Stimulated activated CD4-positive, alpha-beta T cell treated with anti-CD3 and anti-CD28 coated beads, Interleukin-12 subunit alpha, Interleukin-12 subunit beta, amount 100 ng/mL, for 48 hours (primary cell): ENCODE measurements at places on chromosomes 1 and 21.

DNA sequence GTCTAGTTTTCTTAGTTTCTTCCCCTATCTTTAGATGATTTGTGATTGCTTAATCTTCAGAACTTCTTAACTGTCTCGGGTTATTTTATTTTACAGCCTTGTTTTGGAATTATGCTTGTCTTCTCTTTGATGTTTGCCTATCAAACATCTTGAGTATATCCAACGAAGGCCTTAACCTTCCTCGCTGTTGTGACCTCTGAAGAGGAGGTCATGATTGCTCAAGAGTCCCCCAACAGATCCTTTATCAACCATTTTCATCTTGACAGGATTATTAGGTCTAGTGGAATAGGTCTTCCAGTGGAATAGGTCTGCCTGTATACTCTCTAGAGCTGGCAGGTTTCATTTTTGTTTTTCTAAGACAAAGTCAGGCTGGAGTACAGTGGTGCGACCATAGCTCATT is 45.7 kb downstream of the UBE4B start:
- no peak for DNase-seq

GRCh38 chr1:241130881-241131280 is 226.1 kb downstream of the RGS7 start:
- DNase-seq, result no peak

DNA sequence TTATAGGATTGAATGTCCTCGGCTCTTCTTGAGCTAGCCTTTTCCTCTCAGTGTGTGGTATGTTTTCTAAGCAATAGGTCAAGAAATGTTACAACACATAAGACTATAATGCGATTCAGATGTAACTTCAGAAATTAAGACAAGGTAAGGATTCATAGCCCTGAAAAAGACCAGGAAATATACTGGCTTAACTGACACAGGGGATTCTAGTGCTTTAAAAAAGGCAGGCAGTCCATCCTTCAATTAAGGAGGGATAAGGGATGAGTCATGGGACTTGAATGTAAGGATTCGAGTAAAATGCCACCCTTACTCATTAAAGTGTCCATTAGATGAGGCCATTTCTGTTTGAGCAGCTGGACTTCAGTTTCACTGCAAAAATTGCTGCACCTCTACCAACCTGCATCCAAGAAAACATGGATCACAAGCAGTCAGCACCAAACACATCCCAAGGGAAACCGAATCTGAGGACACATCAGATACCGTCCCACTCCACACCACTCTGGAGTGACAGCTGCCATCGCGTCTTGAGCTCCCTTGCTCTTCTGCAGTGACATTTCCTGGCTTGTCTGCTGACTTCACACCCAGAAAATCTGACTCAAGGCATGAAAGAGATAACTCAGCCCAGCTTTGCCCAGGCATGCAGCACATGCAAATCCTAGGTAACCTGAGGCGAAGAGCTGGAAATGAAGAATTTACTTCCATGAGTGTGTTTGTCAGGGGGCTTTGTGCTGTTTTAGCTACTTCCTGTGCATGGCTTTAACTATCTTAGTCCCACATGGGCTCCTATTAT is 37.8 kb downstream of the NGF start:
- no peak for DNase-seq

- no peak for DNase-seq
Measured at GRCh38 chr1:85047472-85048295, 616 bp downstream of the MCOLN3 start.

- DNase-seq, result no peak
Measured at GRCh38 chr21:21085206-21085605, 87.0 kb downstream of the NCAM2 start.

- DNase-seq, result no peak
Measured at GRCh38 chr1:211830055-211830327, 572 bp downstream of the LPGAT1 start.

DNA sequence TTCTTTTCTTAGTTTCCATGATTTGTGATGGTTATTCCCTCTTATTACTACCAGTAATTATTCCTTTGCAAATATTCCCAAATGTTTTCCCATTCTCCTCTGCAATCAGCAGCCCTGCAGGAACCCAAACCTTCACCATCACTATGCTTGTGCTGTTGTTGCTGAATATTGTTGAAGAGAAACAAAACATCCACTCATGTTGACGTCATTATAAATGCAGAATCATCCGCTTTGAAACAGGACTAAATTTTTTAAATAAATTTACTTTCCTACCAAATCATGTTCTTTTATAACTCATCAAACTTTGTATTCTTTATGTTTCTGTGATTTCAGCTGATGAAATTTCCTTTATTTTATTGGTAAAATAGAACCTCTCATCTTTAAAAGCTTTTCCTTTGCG is 787.0 kb upstream of the B3GALT2 start:
- DNase-seq, result no peak

DNA sequence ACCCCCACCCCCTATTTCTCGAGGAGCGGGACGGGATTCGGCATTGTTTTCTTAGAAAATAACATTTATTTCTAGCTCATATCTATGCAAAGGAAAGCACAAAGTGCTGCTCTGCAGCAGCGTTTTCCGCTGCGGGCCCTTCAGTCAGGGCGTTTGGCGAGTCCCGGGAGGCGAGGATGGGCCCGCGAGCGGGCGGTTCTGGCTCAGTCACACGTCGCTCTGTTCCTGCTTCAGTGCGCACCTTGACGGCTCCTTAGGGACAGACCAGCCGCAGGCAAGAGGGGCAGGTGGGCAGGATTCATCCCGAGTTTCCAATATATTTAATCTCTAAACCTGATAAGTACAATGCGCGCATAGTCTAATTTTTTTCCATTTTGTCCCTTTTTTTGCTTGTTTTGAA is 5.7 kb downstream of the DMRTA2 start:
- DNase-seq, result no peak

DNA sequence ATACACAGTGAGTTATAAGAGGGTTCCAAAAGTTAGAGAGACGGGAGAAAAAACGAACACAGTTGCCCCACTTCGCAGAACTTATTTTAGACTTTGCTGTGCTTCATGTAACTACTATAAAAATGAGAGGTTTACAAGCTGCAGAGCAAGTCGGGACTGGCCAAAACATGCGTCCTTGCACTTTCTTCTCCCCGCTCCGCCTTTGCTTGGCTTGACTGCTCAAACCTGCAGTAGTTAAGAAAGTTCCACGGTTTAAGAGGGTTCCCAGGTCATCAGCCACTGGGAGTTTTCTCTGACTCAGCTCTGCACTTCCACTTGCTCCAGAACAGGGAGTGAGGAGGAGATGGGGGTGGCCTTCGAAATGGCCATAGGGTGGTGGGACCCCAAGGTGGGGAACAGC is 36.2 kb downstream of the CLIC6 start:
- DNase-seq, result no peak

DNA sequence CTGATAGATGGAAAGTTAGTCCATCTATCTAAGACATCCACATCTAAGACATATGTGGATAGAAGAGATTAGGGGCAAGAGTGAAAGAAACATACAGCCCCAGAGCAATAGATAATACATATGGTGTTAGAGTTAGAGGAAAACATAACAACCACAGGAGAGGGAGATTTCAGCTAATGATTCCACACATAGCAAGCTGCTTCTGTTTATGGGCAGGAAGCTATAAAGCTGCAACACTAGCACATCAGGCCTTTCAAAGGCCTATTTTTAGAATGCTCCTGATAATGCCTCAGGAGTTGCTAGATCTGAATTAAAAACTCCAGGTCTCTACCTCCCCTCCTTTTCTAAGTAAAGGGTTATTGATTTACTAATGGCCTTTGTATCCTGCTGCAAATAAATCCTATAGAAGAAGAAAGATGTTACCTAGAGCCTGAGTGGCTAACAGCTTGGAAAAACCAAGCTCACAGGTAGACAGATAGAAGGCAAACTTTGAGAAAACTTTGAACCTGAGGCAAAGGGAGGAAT is 36.1 kb downstream of the BRINP2 start:
- no peak for DNase-seq

- DNase-seq, result no peak
Measured at GRCh38 chr1:245770156-245770555, 615.4 kb downstream of the KIF26B start.

DNA sequence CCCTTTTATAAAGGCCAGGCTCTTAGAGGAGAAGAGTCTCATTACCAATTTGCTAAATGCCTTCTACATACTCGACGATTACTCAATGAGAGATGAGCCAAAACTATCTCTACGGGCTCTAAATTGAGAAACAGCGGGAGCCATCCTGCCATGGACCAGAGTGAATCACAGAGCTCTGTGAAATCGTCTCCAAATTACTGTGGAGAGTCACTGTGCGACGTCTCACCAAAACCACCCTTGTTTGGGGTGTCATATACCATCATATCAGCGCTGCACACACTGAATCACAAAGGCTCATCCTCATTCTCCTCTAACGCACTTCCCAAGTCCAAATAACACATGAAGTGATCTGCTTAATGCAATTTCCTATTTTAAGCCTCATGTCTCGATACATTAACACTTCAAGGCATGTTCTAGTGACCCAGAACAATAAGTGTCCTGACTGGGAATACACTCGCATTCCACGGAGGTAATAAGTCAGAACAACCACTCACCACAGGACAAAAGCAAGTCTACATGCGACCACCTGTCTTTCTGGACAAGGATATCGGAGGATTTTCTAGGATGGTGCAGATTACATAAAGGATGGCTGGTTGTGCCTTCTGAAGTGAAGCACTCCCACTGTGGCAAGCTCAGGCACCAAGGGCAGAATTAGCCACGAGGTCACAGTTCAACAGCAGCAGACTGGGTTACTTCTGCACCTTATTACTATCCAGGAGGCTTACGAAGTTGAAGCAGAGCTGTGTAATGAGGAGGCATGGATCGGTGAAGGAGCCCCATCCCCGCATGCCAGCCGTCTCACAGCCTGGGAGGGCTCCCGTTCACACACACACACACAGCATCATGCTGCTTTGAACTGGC is 44.3 kb downstream of the NID1 start:
- no peak for DNase-seq

- no peak for DNase-seq
Measured at GRCh38 chr1:247857069-247857984, at the start of gene TRIM58. TSS of gene TRIM58 (plus strand) at chr1:247857187. CDS start at chr1:247857247, 60 bp downstream.

- no peak for DNase-seq
Measured at GRCh38 chr1:214454569-214455396, 96.6 kb downstream of the PTPN14 start.

GRCh38 chr21:33026878-33027400 is 1.2 kb downstream of the OLIG2 start:
- DNase-seq, result no peak

DNA sequence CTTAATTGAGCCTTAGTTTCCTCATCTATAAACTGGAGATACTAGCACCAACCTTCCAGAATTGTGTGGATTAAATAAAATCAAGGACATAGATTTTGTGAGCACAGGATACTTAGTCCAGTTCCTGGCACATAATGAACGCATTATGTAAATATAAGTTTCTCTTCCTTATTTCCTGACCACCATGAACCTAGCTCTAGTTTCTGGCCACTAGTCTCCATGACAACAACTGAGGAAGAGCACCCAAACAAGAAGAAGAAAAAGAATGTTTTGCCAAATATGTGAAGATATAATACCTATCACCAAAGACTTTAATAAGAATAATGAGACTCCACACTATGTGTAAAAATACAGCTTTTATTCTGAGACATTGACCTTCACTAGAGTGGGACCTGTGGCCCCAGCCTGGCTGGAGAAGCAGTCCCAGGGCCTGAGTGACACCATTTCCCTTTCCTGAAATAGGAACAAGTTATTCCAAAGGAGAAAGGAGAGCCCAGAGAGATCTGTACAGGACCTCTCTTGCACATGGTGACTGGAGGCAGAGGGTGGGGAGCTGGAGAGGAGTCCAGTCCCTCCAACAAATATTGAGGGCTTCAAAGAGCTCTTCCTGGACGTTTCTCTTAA is 940 bp upstream of the USF1 start:
- no peak for DNase-seq

GRCh38 chr1:21674957-21675356 is 5.8 kb upstream of the RAP1GAP start:
- DNase-seq, result no peak

GRCh38 chr1:207414606-207415108 is 39.5 kb upstream of the CR2 start:
- DNase-seq, result no peak

- no peak for DNase-seq
Measured at GRCh38 chr21:37429356-37429755, 62.8 kb downstream of the DYRK1A start.

GRCh38 chr1:163240705-163241104 is 38.0 kb upstream of the RGS5 start:
- no peak for DNase-seq

DNA sequence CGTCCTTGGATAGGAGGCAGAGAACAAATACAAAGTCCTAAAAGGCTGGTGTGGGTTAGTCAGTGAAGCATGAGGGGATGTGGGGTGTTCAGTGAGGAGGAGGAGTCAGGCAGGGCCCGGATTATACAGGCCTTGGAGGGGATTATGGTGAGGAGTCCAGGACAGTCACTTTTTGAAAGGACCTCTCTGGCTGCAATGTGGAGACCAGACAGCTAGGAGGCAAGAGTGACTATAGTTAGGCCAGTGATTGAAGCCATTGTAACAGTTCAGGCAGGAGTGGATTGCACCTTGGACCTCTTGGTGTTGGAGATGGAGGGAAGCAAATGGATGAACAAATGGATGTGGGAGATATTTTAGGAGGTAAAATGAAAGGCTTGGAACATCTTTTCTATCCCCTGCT is 115.8 kb downstream of the C1orf94 start:
- DNase-seq, result no peak

- DNase-seq, result no peak
Measured at GRCh38 chr1:24925963-24926362, 4.1 kb downstream of the RUNX3 start.

- DNase-seq, result no peak
Measured at GRCh38 chr1:26666855-26667254, 29.0 kb upstream of the ARID1A start.

GRCh38 chr1:89602871-89603404 is 30.0 kb upstream of the LRRC8C start:
- DNase-seq, result no peak

DNA sequence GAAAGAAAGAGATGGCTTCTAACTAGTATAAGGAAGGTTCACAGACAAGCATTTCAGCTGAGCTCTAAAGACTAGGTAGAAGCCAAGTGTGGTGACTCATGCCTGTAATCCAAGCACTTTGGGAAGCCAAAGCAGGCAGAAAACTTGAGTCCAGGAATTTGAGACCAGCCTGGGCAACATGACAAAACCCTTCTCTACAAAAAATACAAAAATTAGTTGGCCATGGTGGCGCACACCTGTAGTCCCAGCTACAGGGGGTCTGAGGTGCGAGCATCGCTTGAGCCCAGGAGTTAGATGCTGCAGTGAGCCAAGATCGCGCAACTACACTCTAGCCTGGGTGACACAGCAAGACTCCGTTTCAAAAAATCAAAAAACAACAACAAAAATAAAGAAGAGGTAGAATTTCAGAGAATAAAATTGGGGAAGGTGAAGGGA is 27.8 kb downstream of the FBXO42 start:
- DNase-seq, result no peak

GRCh38 chr1:27341525-27342252 is at the start of gene SYTL1:
TSS of gene SYTL1 (plus strand) at chr1:27342022. CDS start at chr1:27345335, 3,313 bp downstream.
- DNase-seq, result no peak
